Pulmonary artery endothelial cell (primary cell): ENCODE measurements at places on chromosomes 7 and 10.

DNA sequence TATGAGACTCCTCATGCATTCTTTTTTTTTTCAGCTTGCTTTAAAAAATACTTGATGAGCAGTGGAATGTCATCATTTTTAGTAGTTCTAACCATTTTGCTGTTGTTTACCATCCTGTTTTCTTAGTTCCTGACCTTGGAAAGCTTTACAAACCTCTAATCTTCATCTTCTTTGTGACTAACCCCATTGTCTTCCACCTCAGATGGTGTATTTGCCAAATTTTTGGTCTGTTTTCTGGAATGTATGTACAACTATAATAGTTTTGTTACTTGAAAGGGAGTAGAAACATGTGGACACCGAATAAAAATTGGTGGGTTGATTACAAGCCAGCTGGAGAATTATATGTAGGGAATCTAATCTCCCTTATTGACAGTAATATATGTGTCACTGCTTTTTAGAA lies 172.7 kb downstream of the SND1 start:
- no peak for DNase-seq

GRCh38 chr7:46933596-46933995 lies 648.3 kb downstream of the TNS3 start:
- no peak for DNase-seq

DNA sequence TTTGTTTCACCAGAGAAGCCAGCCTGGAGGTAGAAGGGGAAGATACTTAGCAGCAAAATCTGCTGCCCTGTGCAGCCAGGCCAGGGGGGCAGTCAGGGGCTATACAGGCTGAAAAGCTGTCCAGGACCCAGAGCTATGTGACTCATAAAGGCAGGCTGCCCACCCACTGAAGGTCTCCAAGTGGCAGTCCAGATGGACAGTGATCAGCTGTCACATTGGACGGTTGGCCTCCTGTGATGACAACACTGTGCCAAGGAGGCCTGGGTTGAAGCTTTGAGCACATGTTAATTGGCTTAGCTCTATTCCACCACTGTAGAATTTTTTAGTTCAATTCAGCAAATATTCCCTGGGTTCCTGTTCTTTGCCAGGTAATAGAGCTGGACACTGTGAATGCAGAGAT lies 577.3 kb upstream of the GALNT17 start:
- no peak for DNase-seq

DNA sequence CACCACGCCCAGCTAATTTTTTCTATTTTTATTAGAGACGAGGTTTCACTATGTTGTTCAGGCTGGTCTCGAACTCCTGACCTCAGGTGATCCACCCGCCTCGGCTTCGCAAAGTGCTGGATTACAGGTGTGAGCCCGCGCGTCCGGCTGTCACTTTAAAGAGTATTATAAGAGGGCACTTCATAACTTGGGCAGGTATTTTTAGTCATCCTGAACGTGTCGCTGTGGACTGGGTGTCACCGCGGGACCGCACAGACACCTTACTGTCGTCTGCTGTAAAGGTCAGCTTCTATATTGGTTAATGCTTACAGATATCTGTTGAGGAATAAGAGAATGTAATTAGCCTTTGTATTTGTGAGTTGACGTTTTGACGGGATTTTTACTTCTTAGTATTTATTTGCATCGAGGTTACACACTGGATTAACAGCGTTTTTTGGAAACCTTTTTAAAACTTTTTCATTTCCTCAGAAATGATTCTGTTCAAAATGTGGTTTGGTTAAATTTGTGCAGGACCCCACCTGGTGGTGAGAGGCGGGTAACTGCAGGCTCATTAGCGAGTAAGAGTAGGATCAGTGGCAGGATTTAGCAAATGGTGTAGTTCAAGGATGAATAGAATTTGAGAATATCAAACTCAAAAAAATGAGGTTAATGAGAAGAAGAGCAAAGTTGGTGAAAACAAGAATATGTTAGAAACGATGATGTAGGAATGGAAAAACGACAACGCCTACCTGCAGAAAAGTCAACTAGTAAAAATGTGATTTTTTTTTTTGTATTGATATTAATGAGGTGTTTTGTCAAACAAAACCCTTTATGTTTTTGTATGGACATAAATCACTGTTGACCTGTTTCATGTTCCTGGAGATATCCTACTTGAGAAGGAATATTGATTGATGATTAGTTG lies 3.2 kb downstream of the DNAJB6 start:
- DNase-seq, result no peak

- no peak for DNase-seq
Observed at GRCh38 chr7:4037308-4037707, 644.8 kb upstream of the FOXK1 start.

- DNase-seq, result no peak
Observed at GRCh38 chr7:148809856-148810255, 74.2 kb downstream of the EZH2 start.

DNA sequence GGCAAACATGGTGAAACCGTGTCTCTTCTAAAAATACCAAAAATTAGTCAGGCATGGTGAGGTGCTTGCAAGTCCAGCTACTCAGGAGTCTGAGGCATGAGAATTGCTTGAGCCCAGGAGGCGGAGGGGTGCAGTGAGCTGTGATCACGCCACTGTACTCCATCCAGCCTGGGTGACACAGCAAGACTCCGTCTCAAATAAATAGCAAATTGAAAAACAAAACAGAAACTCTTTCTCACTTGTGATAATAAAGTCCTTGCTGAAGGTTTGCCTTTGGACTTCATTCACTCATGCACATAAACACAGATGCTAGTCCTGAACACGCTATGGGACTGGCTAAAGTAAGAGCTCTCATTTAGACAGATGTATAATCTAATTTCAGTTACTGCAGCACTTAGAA lies 37.6 kb downstream of the ANK3 start:
- DNase-seq, result no peak
